NCI-H524 (cell line): ENCODE measurements at places on chromosomes 12 and 14.

- no peak for DNase-seq
Observed at GRCh38 chr12:64670919-64671639, 60.8 kb downstream of the RASSF3 start.

- DNase-seq = no peak
Observed at GRCh38 chr14:70770490-70770889, 38.8 kb downstream of the MAP3K9 start.

GRCh38 chr14:48805315-48805714 lies 780.9 kb downstream of the RPS29 start:
- no peak for DNase-seq

DNA sequence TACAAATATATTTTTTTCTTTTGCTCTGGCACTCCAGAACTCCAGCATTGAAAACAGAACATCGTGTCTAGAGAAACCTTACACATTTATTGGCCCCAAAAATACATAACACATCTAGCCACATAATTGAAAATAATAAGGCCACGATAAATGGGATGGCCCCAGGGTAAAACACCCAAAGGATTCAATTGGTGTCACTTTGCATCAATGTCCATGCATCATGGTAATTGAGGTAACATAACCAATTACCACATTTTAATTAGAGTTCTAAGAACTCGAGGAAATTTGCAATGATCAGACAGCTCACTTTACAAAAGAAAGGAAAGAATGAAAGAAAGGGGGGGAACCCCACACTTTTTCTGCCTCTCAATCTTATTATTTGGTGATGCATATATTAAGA lies 151.8 kb upstream of the NPAS3 start:
- no peak for DNase-seq

DNA sequence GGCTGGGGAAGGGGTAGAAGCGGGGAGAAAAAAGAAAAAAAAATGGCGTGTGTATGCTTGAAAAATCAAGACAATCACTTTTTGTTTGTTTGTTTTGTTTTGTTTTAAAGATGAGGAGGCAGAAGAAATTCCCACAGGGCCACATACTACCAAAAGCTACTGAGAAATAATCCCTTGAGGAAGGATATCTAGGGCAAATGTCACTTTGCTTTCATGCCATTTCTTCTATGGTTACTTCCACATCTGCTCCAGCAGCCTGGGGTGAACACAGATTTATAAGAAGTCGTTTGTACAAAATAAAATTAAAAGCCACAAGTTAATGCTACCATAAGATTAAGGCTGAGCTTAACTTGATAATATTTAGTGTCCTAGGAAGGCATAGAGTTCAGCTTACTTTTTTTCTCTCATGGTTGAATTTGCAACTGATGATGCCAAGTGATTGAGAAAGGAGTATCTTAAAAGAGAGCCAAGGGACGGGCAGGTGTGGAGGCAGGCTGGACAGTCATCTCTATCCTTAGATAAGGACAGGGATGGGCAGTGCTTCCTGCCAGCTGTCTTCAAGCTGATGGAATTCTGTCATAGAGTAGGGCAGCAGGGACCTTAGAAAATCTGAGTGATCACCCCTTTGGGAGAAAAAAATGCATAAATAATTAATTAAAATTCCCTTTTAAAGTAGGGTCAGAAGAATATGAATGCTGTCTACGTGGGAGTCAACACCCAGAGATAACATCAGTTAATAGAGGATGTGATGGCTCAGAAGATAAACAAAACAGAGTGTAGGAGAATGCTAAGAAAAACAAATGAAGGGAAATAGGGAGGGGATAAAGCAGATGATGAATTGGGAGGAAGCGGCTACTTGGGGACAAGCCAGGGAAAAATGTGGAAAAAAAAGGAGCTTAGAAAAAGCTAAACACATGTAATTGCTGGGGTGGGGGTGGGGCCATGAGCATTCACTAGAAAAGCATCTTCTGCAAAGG lies 57.1 kb downstream of the DYRK2 start:
- DNase-seq = no peak

DNA sequence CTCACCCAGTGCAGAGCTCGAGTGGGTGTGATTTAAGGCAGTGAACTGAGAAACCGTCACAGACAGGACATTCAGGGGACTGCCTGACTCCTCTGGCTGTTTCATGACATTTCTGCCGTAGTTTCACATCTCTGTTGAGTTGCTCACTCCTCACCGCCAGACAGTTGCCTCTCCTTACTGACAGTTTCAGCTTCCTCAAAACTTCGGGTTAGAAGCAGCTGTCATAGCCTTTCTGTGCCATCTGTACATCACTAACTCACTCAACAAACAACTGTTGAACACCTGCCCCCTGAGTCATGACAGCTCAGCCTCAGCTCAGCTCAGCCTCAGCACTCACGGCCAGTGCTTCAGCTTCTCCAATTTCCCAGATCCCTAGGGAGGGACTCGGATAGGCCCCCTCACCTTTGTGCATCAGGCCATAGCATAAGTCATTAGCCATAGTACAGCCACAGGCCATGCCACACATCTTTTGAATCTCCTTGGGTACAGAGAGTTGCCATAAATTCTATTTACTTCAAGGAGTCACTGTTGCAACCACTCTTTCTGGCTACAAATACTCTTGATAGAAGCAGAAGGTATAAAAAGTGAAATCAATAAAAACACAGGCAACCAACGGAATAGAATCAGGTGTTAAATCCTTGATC lies 6.2 kb upstream of the SLC15A4 start:
- no peak for DNase-seq

DNA sequence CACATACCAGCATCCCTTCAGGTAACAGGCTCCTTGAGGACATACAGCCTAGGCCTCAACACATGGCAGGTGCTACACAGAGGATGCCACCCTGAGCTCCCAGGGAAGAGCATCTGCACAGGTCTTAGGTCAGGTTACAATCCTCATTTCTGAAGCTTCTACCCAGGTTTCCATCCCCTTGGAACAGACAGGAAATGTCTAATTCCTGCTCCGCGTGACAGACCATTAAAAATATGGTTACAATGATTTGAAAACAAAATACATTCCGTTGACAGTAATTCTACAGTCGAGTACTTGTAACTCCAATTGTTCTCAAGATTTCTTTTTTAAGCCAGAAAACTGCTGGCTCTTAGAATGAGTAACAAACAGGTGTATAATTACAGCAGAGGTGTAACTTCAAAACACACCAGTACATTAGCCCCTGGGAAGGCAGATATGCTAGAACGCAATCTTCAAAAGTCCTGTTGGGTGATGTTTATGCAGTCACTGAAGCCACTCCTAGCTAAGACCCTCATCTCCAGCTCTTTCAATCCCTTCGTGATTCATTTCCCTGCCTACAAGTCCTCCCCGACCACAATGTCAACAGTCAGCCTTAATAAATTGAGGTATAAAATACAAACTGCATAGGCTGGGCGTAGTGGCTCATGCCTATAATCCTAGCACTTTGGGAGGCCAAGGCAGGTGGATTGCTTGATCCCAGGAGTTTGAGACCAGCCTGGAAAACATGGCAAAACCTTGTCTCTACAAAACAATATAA lies 11.6 kb downstream of the SETD3 start:
- DNase-seq = peak; percentile 8

DNA sequence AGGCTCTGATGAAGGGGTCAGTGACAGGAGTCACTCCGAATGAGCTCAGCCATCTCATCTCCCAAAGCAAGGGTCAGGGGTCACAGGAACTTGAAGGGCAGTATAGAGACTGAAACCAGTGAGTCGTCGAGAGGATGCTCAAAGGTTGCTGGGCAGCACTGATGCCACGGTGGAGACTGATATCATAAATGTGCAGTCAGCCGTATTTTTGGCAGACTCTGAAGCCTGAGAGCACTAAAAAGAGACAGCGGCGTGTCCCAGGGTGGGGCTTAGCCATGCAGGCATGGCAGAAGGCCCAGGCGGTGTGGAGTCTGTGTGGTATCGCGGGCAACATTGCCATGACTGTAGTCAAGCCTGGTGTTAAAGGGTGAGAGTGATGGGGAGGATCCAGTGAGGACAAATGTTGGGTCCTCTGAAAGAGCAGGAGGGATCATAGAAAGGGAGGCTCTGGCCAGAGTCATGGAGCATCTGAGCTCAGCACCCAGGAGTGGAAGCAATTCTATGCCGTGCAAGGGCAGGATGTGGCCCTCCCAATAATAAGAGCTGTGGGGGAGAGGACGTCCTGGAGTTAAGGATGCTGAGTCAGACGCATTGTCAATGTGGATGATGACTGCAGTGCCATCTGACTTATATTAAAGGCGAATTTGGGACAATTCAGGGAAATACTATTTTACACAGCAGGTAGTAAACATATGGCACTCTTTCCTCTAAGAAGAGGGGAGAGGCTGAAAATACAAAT lies 241.2 kb upstream of the FKBP4 start:
- no peak for DNase-seq

- no peak for DNase-seq
Observed at GRCh38 chr12:52149651-52150241, 42.1 kb downstream of the KRT80 start.

DNA sequence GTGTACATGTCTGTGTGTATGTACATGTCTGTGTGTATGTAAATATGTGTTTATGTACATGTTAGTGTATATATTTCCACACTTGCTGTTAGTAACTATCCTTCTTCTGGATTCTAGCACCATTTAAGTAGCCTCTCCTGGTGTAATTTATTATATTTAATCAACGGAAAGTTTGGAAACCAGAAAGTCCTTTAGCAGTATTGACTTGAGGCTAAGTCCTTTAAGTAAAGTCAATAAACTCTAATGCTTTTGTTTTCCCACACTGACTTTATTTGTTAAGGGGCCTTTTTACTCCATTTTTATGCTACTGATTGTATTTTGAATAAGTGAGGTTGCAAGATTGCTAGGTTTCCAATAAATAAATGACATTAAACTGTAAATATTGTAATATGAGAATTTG lies 876.4 kb upstream of the SEL1L start:
- no peak for DNase-seq

DNA sequence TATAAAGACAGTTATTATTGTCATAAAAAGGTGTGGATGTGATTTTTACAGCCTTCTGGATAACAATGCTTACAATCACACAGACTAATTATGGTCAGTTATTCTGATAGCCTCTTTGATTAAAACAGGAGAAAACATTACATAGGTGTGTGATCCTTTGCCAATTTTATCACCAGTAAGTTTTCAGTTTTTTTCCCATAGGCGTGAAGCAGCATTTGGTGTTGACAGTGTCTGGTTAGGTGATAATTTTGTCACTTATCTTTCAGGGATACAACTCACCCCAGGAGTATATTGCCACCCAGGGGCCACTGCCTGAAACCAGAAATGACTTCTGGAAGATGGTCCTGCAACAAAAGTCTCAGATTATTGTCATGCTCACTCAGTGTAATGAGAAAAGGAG lies 208.8 kb downstream of the EPS8 start:
- DNase-seq = no peak

- peak; percentile 80 for DNase-seq
Observed at GRCh38 chr14:32627545-32628298, 298.6 kb downstream of the AKAP6 start.

DNA sequence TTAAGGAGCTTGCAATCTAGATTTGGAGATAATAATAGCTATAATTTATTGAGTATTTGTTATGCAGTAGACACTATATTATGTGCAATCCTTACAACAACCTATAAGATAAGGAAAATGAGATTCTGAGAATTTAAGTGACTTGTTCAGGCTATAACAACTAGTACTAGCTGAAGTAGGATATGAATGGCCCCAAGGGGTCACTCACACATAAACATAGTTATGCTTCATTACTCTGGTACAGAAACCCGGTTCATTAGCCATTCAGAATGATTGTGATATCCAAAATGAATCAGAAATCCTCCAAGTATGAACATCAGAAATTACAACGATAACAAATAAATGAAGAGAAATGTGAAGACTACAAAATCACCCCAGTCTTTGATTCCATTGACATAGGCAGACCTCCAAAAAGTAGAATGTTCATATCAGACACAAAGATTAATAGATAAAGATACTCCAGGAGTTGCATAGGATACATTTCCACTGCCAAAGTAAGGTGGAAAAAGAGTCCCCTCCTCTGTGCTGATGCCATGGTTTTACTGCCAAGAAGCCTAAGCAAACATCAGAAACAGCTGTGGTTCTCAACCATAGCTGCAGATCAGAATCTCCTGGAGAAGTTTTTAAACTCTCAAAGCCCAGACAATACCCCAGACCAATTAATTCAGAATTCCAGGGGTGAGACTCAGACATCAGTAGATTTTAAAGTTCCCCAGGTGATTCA lies 8.6 kb upstream of the NID2 start:
- no peak for DNase-seq

- DNase-seq = no peak
Observed at GRCh38 chr14:20419419-20419818, 6.1 kb upstream of the TEP1 start.

- no peak for DNase-seq
Observed at GRCh38 chr12:46197883-46198282, 71.0 kb downstream of the SLC38A1 start.

DNA sequence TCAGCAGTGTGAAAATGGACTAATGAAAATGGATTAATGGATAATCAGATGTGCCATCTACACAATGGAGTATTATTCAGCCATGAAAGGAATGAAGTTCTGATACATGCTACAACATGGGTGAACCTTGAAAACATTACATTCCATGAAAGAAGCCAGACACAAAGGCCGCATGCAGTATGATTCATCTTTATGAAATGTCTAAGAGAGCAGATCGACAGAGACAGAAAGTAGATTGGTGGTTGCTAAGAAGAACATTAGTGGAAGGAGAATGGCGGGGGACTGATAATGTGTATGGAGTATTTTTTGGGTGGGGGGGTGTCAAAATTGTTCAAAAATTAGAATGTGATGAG lies 47.3 kb downstream of the PRKAB1 start:
- no peak for DNase-seq

- DNase-seq = no peak
Observed at GRCh38 chr12:11761869-11762567, 112.5 kb downstream of the ETV6 start.

DNA sequence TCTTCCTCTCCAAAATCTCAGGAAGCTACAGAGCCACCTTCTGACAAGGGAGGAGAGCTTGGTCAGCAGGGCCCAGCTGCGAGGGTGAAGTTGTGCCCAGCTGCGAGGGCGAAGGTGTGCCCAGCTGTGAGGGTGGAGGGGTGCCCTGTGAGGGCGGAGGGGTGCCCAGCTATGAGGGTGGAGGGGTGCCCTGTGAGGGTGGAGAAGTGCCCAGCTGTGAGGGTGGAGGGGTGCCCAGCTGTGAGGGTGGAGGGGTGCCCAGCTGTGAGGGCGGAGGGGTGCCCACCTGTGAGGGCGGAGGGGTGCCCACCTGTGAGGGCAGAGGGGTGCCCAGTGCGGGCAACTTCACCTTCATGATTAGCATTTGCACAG lies 20.4 kb upstream of the TTC7B start:
- no peak for DNase-seq

DNA sequence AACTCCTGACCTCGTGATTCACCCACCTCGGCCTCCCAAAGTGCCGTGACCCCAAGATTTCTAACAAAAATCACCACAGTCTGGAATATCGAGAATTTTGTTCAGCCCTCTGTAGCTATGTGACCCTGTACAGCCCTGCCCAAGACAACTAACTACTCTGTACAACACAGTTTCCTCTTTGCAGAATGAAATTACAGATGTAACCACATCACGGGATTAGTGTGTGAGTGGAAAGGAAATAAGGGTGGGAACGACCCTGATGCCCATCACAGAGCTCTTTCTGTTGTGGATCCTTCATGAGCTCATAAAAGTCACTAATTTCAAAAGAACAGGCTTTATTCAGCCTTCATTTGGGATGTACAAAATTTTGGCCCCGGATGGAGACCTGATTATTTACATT lies 50.5 kb upstream of the KRR1 start:
- DNase-seq = no peak
